ENCODE measurements at places on chromosomes 4 and X.

- DNase-seq, result peak; percentile 55
Measured at GRCh38 chrX:111519215-111519614, 7.8 kb downstream of the SERTM2 start.

DNA sequence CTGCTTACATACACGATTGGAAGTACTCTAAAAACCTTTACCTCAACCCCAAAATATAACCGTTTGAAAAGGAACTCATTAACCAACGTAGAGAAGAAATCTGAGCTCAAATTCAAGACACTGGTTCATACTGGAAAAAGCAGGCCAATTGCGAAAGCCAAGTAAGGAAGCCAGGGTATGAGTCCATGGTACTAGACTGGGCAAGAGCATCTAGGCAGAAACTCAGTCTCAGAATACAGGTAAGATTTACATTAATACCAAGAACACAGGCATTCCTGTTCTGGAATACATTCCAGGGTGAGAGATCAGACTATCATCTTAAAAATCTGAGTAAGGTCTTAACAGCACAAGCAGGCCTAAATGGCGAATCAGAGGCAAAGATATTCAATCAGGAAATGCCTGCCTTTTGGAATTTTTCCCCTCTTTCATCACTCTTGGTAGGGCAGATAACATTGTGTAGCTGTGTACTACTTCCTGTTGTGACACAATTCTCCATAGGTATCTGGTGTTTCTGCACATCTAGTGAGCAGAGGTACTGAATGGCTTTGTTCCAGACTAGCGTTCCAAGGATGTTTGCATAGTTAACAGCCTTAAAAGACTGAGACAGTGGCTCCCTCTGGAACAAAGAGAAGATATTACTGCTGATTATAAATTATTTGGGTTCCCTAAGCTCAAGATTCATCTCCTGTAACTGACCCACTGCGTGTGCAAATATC is 311.3 kb downstream of the PCDH19 start:
- DNase-seq, result no peak

- DNase-seq, result no peak
Measured at GRCh38 chrX:134885336-134886001, 105.3 kb upstream of the SMIM10 start.

DNA sequence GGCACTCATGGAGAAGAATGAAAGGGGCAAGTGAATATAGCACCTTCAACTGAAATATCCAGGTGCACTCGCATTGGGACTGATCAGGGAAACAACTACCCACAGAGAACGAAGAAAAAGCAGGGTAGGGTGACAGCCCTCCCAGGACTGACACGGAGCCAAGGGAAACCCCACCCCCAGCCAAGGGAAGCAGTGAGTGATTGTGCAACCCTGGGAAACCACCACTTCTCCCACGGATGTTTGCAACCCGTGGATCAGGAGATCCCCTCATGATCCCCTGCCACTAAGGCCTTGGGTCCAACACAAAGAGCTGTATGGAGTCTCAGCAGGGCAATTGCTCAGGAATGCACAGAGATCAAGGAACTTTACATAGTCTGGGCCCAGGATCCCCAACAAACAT is 158.5 kb upstream of the HCCS start:
- DNase-seq, result peak; percentile 20

GRCh38 chr4:40316333-40316781 is 18.8 kb upstream of the CHRNA9 start:
- peak; percentile 93 for DNase-seq

DNA sequence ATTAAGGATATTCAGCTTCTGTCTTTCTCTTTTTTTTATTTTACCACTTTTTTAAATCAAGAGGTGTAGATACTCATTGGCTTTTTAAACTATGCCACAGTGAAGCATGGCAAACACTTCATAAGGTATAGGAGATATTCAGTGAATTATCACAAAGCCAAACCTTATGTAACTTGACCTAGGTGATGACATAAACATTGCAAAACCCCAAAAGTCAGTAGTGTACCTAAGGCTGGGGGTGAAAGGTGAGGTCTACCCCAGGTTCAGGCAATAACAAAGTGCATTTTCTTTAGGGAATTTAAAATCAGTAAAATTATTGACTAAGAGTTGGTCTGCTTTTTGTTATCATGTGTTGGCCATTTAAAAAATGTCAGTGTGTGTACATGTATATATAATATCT is 39.1 kb downstream of the CDKL5 start:
- no peak for DNase-seq

- no peak for DNase-seq
Measured at GRCh38 chrX:109952985-109953905, 49.7 kb upstream of the TMEM164 start.

GRCh38 chrX:72043636-72044035 is 88.1 kb downstream of the RTL5 start:
- DNase-seq, result no peak

- DNase-seq, result no peak
Measured at GRCh38 chrX:13808293-13808692, 8.6 kb downstream of the GPM6B start.

- DNase-seq, result no peak
Measured at GRCh38 chrX:13985697-13986435, 43.8 kb downstream of the GEMIN8 start.

GRCh38 chr4:82677327-82677726 is 115.5 kb upstream of the TMEM150C start:
- no peak for DNase-seq

DNA sequence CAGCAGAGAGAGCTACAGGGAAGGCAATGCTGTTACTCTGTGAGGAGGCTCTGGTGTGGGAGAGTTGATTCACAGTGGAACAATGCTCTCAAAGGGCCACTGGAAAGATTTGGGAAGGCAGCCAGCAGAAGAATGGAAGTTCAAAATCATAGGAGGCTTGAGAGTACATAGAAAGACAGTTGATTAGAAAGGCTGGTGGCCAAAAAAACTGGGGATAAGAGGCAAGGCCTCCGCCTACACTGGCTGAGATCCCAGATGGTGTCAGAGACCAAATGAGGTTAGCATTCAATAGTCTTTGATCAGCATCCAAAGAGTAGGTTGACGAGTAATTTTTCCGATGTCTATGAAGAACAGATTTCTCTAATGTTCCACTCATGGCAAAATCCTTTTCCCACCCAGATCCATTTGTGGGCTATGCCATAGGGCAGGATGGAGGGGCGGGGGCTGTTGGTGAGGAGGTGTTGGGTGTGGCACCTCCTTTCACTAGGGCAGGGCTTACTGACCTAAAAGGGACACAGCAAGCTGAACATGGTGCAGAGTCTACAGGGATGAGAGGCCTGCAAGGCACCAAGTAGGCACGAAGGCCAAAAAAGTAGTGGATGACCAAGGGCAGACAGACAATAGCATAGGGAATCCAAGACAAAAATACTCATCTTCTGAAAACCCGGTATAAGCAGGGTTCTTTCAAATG is 15.1 kb downstream of the TEC start:
- DNase-seq, result peak; percentile 82

GRCh38 chrX:63466690-63467089 is 115.6 kb upstream of the SPIN4 start:
- DNase-seq, result no peak

- DNase-seq, result no peak
Measured at GRCh38 chr4:57448452-57448851, 338.3 kb upstream of the IGFBP7 start.

DNA sequence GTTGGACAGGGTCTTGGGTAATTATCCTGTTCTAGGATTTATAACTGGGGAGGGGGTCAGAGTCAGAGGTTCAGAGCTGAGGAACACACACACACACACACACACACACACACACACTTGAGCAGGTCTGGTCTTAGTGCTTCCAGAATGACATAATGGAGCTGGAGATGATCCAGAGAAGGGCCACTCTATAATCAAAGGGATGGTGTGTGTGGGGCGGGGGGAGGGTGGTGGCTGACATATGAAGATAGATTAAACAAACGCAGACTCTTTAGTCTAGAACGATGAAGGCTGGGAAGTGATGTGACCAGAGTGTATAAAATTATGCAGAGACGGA is 434 bp upstream of the TMEM255A start:
- DNase-seq, result no peak

DNA sequence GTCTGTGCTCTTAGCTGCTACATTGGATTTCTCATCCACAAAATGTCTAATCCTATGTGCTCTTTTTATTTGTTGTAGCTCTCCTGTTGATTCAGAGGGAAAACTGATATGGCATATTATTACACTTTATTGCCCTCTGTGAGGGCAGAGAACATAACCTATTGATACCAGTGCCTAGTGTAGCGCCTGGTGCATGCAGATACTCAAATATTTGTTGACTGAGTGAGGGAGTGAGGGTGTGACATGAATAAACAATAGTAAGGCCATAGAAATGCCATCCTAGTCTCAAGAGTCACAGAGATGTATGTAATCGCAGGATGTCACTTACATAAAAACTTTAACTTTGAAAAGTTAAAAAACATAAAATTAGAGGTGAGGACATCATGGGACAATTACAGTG is 159.1 kb downstream of the SHROOM3 start:
- DNase-seq, result no peak

GRCh38 chr4:114015444-114015899 is 36.0 kb upstream of the ARSJ start:
- peak; percentile 99 for DNase-seq

DNA sequence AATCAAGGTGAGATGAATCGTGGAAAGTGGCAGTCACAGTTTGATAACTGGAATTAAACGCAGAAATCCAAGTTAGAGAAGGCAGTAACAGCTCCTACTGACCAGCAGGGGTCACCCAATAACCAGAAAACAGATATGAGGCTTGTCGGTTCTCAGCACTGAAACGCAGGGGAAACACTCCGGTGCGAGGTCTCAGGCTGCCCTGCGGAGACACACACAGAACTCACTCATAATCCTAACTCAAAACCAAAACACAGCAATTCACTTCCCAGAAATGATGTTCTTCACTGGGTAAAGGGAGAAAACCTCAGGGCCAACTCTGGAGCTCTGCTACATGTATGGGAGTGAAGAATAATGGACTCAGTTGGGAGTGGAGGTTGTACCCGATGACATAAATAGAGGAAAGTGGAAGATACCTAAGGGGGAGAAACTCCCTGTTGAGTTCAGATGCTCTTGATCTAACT is 384.4 kb downstream of the RAPGEF2 start:
- DNase-seq, result peak; percentile 74

- no peak for DNase-seq
Measured at GRCh38 chrX:133646719-133647116, 231.4 kb upstream of the GPC4 start.

- no peak for DNase-seq
Measured at GRCh38 chr4:93178279-93178678, 650.3 kb upstream of the ATOH1 start.

DNA sequence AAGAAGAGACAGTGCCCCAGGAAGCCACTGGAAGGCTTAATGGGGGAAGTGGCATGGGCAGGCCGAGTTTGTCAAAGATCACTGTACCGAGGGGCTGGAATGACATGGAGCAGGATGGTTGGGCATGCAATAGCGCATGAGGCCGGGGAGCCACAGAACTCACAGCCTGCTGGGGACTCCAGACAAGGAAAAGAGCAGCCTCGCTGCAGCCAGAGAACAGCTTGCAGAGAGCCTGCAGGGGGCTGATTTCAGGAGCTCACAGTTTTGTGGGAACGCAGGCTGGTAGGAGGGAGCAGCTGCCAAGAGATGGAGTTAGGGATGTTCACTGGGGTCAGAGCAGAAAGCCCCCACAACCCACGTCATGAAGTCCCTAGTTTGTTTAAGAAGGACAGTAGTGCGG is 45.4 kb downstream of the STOX2 start:
- DNase-seq, result no peak

DNA sequence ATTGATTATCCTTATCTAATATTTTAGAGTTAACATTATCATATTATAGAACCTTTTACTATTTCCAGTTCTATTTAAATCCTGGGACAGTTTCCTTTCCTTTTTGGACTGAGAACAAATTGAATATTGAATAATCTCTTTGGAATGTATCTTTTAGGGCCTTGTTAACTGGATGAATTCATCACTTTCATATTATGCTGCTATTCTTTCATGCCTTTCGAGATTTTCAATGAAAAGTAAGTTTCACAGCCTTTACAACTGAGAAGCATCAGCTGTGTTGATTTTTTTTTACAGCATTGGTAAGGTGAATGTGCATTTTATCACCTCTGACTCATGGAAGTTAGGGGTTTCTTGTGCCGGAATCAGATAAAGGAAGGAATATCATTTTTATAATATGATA is 39.6 kb downstream of the PDLIM5 start:
- DNase-seq, result peak; percentile 52

DNA sequence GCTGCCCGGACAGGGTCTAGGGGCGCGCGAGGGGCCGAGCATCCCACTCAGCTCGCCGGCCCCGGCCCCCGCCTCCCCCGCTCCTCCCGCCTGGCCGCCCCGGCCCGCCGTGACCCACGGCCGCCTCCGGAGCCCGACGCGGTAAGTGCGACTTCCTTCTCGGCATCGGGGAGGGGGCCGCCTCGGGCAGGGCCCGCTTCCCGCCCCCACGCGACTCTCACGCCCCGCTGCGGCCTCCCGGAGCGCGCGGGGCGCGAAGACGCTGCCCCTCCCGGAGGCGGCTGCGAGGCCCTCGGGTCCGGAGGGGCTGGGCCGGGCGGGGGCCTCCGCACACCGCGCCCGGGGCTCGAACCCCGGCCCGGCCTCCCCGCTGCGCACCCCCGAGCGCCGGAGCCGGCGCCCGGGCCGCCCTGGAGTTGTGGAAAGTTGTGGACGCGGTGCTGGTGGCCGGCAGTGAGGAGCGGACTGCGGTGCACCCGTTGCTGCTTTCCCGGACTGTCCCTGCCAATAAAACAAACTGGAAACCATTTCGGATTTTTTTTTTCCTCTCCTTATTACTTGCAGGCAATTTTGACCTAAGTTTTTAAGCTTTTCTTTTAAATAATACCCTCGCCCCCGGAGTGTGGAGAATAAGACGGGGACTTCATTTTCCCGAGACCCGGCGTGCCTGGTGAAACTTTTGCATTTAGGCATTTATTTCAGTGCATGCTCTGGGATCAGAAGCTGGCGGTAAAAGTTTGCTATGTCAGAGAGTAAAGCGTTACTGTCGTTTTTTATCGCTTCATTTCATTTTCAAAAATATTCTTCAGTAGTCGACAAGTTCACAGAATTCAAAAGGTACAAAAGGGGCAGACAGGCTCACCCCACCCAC is 13.0 kb upstream of the TMEM156 start:
- no peak for DNase-seq

DNA sequence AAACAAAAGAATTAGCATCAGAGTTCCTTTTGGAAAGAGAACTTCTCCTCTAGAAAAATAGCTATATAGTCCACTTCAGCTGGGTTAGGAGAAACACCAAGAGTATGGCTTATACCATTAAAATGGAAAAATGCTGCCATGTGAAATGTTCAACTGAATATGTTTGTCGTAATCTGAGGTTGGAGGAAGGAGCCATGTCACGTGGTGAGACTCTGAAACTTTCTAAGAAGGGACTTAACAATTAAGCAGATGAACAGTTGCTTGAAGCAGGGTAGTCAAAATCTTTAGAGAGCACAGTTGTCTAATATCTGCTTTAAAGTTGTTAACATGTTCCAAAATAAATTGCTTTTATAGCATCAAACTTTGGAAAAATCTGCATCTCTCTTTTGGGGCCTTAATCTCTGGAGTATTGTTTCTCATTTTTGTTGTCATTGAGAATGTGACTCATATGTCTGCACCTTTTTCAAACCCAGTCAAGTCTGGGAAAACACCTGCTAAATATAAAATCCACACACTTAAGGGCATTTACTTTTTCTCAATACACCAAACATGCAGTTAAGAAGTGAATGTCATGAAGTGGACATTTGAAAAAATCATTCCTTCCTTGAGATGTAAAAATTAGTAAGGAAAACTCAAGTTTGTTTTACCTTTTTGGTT is 168.8 kb upstream of the PDE5A start:
- DNase-seq, result no peak

GRCh38 chr4:33711826-33712225 is 2532.5 kb downstream of the ARAP2 start:
- no peak for DNase-seq

Measured in IMR-90 (cell line).